ENCODE measurements at places on chromosomes 7 and 10.

- no peak for DNase-seq
Measured at GRCh38 chr10:9759596-9759995, 1258.1 kb upstream of the CELF2 start.

GRCh38 chr10:96651998-96652431 lies 65.2 kb upstream of the TM9SF3 start:
- DNase-seq = peak; percentile 74

GRCh38 chr7:132112657-132113056 lies 463.6 kb downstream of the PLXNA4 start:
- DNase-seq = no peak

DNA sequence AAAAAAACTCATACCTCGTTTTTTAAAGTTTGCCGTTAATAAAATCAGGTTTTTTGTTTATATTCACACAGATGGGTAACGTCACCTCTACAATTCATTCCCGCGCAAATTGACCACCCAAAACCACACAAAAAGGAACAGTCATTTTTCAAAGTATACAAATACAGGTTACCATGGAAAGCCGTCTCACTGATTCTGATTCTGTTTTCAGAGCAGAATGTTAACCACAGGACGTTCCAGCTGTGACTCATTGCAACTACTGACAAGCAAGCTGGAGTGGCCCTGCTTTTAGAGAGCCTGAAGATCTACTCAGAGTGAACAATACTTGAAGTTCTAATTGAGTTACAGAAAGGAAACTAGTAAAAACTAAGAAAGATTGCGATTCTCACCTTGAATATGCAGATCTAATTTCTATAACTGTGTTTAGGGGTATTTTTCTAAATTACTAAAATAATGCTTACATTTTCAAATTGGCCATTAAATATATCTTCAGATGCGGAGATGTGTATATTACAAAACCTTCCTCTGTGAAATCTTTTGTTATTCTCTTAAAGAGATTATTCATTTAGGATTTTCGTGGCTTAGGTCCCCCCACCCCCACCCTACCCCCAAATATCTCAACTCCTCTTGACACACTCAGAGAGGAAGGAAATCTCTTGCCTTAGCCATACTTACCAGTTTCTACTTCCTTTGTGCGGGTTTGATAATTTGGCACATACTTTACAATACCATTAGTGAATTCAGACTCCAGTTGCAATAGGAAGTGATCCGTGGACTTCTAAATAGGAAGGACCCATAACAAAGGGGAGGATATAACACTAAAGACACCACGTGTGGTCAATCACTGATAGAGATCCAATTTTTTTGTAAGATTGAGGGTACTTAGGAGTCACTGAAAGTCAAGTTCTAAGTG lies 106.0 kb downstream of the CUBN start:
- peak; percentile 91 for DNase-seq

- DNase-seq = no peak
Measured at GRCh38 chr7:50226669-50227068, 77.8 kb upstream of the IKZF1 start.

DNA sequence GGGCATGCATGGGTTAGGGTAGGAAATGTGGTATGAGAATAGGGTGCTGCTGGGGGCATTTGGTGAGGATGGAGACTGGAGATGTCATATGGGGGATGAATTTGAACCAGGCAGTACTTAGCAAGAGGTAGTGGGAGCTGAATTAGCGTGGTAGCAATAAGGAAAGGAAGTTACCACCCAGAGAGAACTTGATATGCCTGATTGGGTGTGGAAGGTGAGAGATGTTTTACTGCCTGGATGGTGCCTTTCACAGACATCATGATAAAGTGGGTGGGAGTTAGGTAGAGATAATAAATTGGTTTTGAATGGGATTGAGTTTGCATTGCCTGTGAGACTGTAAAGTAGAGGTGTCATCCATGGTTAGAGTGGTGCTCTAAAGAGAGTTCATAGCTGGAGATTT lies 46.7 kb downstream of the TRIM24 start:
- no peak for DNase-seq

DNA sequence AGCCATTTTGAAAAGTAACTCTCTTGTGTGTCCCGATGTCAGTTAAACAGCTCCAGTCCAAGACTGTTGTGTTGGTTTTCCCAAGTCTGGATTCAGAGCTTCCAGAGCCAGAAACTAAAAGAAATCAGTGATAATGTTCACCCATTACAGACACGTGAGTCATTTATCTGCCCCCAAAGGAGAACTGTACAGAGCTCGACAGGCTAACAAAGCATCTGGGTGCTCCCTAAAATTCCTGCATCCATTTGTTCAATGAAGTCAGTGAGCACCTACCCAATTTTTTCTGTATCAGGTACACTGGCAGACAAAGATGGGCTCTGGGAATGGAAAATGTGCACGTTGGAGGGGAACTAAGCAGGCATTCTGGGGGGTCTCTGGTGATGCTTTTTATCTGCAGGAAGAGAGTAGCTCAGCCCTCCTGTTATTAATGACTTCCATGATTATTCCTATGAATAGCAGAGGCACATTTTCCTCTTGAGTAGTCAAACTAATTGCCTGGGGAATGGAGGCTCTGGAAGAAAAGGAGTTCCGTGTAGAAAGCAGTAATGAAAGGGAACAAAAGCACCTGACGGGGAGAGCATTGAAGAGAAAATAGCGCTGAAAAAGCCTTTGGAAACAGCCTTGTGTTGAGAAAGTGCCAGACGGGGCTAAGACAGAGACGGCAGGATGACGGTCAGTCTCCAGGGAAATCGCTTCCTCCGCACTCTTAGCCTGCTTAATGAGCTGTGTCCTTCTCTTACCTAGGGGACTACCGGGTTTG lies 75.3 kb downstream of the GAD2 start:
- DNase-seq = no peak

DNA sequence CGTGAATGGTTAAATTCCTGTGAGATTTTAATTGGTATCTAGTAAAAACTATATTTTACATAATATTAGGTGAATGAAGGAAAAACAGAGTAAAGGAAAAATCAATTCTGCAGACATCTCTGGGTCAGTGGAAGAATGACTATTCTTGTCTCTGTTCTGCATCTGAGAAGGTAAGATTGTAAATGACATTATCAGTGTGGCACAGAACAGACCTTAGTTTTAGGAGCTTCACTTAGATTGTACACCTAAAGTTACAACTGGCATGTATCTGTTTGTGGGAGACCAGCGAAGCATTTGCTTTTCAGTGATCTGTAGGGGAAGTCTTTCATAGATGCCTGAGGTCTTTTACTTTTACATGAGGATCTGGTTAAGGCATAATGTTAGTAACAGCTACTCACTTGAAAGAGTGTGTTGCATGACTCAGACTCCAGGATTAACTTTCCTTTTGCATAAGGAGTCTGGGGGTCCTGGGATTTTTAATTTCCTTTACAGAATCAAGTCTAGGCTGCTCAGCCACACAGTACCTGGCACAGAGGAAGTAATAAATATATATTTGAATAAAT lies 56.2 kb downstream of the JMJD1C start:
- DNase-seq = no peak

DNA sequence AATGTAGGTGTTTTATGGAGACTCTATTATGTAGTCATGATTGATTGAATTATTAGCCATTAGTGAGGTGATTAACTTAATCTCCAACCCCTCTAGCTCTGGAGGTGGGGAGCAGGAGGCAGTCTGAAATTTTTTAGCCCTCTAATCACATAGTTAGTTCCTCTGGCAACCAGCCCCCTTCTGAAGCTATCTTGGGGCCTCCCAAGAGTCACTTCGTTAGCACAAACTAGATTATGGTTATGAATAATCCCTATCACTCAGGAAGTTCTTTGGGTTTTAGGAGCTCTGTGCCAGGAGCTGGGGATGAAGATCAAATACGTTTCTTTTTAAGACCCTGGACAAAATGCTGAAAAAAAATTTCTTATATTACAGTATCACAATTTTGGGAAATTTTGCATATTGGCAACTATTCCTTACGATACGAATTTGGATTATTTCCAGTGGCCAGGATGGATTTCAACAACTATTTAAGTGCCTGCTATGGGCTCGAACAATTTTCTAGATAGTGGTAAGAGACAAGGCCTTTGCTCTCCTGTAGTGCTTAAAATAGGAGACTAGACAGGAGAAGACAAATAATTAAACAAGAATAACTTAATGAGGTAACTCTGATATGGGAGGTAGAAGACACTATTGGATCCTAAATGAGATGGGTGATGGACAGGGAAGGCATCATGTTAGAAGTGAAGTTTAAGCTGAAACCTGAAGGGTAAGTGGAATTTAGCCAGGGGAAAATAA lies 52.9 kb downstream of the BTAF1 start:
- no peak for DNase-seq

GRCh38 chr10:35641676-35642034 lies 441 bp downstream of the FZD8 start:
- no peak for DNase-seq

DNA sequence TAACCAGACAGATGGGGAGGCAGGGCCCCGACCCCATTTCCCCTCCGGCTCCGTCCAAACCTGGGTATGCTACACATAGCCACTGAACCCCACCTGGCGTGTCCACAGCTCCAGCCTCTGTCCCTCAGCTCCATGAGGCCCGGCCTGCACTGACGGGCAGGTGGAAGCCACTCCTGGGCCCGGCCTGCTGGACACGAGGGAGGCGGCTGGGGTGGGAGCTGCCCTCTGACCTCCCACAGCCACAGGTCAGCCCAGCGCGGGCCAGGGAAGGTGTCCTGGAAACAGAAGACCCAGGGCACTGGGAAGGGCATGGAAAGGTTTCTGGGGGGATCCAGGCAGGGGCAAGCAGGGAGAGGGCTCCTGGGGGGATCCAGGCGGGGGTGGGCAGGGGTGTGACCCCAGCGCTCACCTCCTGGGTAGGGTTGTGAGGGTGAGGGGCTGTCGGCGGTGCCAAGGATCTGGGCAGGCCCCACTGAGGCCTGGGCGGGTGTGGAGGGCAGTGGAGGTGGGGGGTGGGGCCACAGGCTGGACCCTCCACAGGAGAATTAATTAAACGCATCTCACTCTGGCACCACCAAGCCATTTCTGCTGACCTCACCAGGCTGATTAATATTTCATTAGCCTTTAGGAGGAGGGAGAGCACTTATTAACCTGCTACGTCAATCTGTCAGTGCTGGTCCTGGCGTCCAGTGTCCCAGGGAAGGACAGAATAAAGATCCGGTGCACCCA lies 108.9 kb downstream of the UNCX start:
- no peak for DNase-seq

- DNase-seq = no peak
Measured at GRCh38 chr7:25944777-25945515, 207.1 kb upstream of the NFE2L3 start.

GRCh38 chr10:58513188-58514110 lies 777 bp downstream of the BICC1 start:
- DNase-seq = no peak

- DNase-seq = no peak
Measured at GRCh38 chr7:13949445-13949844, 40.0 kb downstream of the ETV1 start.

DNA sequence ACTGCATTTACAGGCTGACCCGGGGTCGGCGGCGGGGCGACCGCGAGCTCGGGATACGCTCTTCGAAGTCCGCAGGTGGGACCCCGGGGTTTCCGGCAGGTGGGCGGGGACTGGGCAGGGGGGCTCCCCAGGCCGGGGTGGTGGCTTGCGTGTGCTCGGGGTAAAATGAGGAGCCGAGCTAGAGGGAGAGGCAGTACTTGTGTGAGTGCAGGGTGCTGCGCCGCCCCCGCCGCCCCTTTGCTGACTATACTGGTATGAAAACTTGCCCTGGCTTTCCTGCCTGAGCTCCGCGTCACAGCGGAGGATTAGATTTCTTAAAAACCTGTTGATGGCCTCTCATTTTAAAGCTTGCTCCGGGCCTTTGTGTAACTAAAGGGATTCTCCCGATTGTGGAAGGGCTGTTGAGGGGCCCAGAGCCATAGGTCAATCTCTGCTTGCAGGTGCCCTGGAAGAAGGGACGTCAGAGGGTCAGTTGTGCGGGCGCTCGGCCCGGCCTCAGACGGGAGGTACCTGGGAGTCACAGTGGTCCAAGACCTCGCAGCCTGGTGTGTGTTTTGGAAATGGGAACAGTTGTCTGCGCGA lies 488 bp downstream of the ARMC10 start:
- DNase-seq = peak; percentile 66

DNA sequence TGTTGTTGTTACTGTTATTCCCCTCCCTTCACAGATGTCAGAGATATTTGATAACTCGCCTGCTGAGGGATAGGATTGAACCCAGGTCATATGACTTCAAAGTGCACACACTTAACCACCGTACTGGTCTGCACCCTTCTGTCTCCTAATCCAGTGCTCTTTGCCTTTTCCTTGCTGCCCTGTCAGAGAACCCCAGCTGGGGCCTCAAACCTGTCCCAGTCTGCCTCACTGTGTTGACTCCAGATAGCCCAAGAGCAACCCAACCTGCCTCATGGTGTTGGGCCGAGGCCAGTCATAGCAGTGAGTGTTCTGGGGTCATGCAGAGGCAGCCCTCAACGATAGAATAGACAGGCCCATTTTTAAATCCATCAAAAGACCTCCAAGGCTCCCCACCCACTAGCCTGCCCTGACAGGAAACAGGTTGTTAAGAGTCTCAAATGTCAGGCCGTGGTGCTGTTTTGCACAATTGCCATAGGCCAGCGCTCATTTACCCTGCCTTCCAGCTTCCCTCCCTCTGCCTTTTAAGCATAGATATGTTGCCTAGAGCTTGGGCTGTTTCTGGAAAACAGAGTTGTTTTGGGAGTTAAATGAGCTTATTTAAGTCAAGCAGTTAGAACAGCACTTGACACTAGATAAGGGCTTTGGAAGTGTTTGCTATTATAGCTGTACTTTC lies 37.0 kb upstream of the PDCD4 start:
- peak; percentile 40 for DNase-seq

DNA sequence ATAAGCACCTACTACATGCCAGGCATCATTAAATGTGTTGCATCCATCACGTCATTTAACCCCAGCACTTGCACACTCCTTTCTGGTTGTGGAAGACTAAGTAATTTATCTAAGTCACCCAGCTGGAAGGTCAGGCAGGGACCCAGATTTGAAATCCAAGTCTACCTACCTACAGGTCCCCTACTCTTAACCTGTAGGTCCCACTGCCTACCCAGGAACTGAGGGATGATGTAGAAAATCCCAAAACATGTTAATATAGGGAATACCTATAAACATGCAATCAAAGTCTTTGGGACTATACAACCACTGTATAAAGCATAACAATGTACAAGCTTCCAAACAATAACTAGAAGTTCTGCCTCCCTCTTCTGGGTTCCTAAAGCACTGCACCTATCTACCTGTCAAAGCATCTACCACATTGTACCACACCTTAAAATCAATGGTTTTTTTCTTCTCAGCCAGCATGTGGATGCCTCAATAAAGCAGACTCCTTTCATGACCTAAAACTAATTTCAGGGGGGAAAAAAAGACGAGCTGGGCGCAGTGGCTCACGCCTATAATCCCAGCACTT lies 5.6 kb downstream of the IL6 start:
- no peak for DNase-seq

- no peak for DNase-seq
Measured at GRCh38 chr7:117012284-117012683, 59.0 kb downstream of the ST7 start.

DNA sequence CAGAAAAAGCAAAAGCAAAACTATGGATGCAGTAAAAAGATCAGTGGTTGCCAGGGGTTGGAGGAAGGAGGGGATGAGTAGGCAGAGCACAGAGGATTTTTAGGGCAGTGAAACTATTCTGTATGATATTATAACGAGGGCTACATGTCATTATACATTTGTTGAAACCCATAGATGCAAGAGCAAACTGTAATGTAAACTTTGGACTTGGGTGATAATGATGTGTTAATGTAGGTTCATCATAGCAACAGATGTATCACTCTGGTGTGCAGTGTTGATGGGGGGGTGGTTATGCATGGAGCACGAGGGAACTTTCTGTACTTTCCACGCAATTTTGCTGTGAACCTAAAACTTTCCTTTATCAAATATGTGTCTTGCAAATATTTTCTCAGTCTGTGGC lies 23.2 kb downstream of the SLK start:
- no peak for DNase-seq

- DNase-seq = peak; percentile 48
Measured at GRCh38 chr7:149126662-149127266, 640 bp upstream of the ZNF425 start.
